ENCODE measurements at places on chromosomes 6 and 20.

DNA sequence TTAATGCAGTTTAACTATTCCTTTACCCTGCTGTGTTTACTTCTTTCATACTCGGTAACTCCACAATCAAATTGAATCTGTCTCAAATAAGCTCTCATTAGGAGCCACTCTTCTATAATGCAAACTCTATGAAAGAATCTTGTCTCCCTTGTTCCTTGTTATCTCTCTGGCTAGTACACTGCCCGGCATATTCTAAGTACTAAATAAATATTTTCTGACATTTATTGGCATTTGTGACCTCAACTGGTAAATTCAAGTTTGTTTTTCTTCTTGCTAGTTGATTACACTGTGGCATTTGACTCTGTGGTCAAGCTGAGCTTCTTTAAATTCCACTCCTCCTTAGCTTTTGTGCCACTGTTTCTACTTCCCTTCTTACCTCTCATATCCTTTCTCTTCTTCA lies 237.6 kb upstream of the KHDRBS2 start:
- DNase-seq: no peak

DNA sequence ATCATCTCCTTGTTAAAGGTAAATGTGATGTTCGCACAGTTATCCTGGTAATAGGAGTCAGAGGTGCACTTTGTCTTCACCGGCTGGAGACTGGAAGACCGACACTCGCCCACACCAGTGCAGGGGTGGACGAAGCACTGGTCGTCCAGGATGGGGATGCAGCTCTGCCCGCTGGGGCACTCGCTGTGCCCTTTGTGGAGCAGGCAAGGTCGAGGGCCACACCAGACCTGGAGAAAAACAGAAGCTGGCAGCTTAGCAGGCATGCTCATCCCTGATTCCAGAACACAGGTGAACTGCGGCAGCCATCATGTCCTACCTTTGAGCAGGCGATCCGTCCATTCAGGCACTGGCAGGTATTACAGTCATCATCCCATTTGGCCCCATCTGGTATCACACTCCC lies 32.3 kb downstream of the JAG1 start:
- DNase-seq: no peak

DNA sequence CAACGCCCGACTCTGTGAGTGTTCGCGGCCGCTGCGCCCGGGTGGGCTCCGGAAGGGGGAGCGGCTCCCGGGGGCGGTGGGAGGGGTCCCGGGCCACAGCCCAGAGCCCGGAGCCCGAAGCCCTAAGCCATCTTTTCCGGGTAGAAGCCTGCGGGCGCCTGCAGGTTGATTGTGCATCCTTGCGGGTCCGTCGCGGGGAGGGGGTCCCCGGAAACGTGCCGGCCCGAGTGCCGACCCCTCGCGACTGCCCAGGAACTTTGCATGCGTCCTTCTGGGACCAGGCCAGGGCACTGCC lies 413 bp downstream of the PTPRA start:
- DNase-seq: peak; percentile 75

DNA sequence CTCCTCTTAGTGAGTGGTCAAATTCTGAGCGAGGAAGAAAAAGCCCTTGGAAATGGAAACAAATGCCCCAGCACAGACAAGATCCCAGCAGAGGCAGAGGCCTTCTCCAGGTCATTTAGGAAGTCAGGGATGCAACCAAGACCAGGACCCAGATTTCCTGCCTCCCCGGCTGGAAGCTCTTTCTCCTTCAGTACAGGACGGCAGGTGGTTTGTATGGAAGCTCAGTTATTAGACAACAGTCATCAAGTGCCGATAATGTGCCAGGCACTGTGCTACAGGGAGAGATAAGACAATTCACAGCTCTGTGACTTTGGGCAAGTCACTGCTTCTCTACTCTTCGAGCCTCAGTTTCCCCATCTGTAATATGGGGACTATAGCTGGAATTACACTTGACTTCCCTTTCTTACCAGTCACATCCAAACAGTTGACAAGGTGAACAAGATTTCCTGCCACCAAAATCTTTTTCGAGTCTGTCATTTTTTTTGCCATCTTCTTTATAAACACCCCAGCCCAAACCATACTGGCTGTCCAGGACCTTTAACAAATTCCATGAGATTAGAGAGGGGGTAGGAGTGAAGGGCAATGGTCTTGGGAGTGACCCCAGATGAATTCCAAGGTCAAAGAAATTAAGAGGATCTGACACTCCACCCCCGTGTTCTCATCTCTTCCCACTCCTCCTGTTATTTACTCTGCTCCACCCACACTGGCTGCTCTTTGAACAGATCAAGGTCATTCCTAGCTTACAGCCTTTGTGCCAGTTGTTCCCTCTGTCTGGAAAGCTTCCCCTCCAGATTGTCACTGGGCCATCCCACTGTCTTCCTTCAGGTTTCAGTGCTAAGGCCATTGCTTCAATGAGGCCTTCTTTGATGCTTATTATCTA lies 6.0 kb downstream of the MMP9 start:
- DNase-seq: no peak

DNA sequence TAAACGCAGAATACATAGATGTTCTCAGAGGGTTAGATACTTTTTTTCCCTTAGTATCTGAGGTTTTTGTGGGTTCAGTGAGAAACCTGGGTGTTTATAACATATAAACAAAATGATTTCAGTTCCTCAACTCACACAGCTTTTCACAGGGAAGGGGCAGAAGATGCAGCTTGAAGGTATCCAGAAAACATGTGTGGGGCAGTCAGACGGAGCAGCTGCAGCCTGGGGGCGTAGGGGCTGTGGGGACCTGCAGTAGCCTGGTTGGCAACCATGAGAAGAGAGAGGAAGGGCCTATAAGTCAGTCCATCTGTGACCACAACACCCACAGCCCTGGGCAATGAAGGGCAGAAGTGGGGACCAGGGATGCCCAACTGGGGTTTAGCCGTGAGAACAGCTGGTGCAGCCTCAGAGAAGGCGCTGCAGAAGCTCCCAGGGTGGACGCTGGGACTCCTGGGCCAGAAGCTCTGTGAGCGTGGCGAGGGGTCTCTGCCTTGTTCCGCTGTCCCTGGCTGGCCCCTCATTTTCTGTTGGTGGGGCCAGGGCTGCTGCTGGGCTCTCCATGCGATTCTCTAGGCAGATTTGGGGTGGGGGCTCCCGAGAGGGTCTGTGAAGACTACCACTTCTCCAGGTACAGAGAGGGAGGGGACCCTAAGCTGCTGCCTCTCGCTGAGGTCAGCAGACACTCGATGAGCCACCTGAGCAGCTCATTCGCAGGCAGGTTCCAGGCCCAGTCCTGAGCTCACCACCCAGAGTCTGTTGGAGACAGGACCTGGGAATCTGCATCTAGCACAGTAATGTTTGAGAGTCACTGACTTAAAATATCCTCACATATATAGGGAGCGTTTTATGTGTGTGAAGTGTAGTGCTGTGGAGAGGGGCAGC lies 181.2 kb downstream of the ZDHHC14 start:
- no peak for DNase-seq

DNA sequence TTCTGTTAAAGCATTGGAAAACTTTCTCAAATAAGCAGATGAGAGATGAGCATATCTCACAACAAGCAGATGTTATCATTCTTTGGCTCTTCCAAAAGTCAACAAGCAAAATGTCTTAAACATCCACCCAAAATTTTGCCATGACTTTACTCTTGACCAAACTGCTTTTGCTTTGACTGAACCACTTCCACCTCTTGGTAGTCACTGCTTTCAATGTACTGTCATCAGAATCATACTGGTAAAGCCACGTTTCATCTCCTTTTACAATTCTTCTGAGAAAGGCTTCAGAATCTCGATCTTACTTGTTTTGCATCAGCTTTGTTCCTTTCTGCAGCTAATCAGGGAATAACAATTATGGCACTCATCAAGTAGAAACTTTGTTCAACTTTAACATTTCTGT lies 498.5 kb upstream of the GJE1 start:
- no peak for DNase-seq

DNA sequence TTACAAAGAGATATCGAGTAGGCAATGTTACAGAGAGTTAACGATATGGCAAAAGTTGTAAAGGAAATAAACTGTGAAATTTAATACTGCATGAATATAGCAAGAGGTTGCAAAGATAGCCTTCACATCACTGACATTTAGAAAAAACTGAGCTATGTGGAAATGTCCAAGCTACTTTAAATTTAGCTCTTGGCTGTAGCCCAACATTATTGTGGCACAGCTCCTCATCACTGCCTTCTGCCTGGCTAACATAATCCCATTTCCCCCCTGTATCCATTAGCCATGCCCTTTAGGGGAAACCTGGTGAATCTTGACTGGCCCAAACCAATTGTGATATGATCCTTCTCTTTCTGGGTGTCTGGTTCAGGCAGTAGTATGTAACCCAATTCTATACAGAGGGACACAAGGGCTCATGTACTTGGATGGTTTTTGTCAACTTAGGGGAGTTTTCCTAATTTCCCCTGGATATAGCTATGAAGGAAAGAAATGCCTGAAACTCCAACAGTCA lies 115.4 kb downstream of the PFDN4 start:
- DNase-seq: no peak

GRCh38 chr6:163554663-163555062 lies 140.1 kb downstream of the QKI start:
- DNase-seq: peak; percentile 70

DNA sequence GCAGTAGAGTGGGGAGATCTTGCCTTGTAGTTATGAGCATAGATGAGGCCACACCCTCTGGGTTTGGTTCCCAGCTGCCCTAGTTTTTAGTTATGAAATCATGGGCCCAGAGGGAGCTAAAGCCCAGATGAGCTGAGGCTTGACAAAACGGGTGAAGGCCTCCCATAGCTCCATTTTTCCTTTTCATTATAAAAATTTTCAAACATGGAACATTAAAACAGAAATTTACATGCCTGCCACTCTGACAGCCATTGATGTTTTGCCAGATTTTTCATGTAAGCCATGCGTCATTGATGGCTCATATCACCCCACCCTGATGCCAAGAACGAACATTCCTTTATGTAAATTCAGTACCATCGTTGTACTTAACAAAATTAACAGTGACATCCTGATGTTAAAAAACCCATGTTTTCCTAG lies 67.9 kb downstream of the IGF2R start:
- no peak for DNase-seq

DNA sequence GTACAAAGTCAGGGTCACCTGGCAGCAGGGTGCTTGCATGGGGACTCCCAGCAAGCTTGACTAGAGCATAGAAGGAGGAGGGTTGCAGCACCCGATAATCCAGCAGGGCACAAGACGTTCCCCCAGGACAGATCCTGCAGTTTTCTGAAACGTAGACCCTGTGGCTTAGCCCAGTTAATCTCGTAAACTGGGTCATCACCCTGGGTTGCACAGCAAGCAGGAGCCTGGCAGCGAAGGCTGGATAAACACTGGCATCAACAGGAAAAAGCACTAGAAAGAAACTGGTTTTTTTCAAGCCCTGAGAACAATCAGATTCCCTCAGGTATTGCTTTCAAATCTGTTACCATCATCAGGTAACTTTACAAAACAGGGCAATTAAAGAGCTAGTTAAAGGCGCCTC lies 92.6 kb downstream of the PDE7B start:
- DNase-seq: no peak

DNA sequence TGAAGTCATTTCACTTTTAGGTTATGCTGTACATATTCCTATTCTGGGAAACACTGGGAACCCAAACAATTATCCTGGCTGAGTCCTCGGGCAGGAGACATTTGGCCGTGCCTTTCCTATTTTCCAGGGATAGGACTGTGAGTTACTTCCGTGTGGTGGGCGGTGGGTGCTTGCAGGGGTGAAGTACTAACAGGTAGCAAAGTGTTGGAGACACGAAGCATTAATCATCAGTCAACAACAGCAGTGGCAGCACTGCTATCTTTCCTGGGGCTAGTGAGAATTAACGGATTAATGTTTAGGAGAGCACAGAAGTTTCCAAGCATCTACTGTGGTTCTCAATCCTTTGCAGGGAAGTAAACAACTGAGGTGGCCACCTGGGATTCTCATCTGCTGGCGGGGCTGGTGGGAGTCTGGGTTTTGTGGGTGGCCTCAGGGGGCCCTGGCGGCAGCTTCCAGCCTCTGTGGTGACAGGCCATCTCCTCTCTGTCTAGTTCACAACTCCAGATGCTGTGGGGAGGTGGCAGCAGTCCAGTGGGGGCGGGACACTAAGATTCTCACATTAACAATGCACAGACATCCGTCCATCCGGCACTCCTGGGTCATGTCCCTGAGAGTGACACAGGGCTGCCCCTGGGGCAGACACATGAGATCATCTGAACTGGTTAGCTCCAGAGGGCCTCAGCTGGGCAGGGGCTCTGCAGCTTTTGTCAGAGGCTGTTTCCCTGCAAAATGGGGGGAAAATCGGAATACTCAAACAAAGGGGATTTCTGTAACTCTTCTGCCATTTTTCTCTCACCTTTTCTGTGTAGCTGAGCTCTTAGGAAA lies 90.9 kb downstream of the GJA10 start:
- DNase-seq: no peak

- no peak for DNase-seq
Observed at GRCh38 chr6:84417260-84417659, 189.8 kb upstream of the CEP162 start.

DNA sequence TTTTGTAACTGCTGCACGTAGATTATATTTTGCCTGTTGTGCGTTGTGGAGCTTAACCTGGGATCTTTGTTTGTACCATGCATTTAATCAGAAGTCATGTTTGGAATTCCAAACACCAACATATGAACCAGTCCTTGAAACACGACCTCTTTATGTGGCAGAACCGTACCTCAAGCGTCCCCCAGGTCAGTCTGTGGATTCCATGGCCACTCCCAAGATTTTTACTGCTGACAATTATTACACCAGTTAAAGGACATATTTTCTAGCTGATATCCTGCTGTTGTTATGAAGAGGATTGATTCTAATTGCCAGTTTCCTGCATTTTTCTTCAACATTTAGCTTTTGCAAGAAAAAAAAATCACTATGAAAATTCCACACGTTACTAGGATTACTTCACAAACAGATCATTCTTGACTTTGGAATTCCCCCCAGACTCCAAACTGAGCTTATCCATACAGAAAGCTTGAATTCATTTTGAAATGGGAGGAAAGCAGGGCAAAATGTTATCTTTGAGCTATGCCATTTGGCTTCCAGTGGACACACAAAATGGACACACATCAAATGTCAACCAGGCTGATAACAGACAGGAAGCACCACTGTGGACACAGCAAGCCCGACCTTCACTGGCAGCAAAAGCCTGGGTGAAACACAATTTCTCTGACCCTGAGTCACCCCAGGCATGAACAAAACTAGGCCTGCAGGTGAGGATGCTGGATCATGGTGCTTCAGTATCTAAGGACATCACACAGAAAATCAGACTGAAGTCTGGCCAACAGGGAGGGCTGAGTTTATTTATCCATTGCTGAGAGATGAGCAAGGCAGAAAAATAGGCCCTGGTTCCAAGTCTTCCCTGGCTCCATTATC lies 542.9 kb upstream of the JAG1 start:
- no peak for DNase-seq
